ENCODE measurements at places on chromosomes 6 and 20. TPM values are rescaled to one million over a fixed set of nuclear protein-coding genes. Genes with fewer than 3 reads are reported as not detected.

The TRIM10 gene
- total RNA-seq: not detected

The SLC24A3 gene
- not detected for total RNA-seq

The SRC gene
- 7.3 TPM for total RNA-seq

The GHRH gene
- not detected for total RNA-seq

The PNLDC1 gene
- not detected for total RNA-seq

The MAS1L gene
- total RNA-seq: not detected

The TAF4 gene
- total RNA-seq: 3.6 TPM

The PCK1 gene
- 0.32 TPM for total RNA-seq

Measured in SK-MEL-5 (cell line).